ENCODE measurements at places on chromosomes 3 and 15.

- no peak for ATAC-seq
Measured at GRCh38 chr3:43210049-43211027, 76.0 kb upstream of the SNRK start.

- ATAC-seq: no peak
Measured at GRCh38 chr15:40845511-40846284, 1.9 kb downstream of the SPINT1 start.

DNA sequence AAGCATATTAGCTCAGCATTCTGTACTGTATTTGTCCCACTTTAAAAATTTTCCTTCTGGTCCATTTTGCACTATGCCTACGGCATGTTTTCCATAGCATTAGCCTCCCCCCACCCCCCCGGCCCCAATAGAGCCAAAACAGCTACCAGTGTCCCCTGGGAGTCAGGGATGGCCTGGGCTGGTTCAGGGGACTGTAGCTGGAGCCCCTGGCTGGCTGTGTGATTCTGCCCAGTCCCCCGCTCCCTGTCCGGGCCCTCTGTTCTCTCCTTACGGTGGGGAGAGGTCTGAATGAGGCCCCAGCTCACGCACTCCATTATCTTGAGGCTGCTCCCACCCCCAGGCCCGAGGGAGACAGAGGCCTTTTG, 70.1 kb downstream of the KLF15 start:
- peak; percentile 33 for ATAC-seq

DNA sequence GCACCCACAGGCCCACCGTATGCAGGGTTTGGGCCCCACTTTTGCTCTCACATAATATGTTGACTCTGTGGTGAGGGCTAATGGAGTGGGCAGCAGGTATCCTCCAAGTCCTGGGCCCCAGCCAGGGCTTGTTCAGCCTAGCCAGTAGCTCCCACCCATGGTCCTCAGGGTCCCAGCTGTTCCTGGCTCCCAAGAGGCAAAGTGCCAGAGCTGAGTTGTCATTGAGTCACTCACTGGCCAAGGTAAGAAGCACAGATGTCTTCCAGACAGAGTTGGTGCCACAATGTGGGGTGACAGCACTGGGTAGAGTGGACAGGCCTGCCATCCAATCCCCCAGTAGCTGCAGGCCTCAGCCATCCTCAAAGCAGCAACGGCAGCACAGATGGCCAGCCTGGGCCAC, 4.3 kb downstream of the SHF start:
- no peak for ATAC-seq

DNA sequence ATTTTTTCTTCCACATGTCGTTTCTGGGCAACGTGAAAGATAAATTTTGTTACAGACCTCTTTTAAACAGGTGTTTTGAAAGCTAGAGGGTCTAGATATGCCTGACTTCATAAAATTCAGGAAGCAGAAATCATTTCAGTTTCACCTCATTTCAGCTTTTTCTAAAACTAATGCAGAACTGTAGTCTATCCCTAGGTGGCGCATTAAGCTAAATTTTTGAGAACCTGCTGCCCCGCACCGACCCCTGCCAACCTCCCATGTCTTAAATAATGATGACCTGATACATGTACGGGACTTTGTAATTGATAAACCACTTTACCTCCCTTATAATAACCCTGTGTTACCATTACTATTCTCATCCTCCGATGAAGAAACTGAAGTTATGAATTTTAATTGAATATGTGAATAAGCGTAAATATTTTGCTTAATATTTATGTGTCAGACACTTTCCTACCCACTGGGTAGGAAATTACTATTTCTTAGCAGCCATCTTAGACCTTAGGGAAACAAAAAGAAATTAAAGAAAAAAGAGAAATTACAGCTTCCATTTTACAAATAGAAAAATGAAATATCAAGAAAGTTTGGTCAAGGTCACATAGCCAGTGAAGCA, 78.7 kb upstream of the GCNT3 start:
- ATAC-seq: no peak

GRCh38 chr3:49529567-49529966, 24.7 kb upstream of the BSN start:
- ATAC-seq: no peak

GRCh38 chr3:73568371-73568862, 56.3 kb downstream of the PDZRN3 start:
- ATAC-seq: no peak

All from gastroesophageal sphincter (tissue), 4 donors.